ENCODE measurements at places on chromosomes 5 and 9.

DNA sequence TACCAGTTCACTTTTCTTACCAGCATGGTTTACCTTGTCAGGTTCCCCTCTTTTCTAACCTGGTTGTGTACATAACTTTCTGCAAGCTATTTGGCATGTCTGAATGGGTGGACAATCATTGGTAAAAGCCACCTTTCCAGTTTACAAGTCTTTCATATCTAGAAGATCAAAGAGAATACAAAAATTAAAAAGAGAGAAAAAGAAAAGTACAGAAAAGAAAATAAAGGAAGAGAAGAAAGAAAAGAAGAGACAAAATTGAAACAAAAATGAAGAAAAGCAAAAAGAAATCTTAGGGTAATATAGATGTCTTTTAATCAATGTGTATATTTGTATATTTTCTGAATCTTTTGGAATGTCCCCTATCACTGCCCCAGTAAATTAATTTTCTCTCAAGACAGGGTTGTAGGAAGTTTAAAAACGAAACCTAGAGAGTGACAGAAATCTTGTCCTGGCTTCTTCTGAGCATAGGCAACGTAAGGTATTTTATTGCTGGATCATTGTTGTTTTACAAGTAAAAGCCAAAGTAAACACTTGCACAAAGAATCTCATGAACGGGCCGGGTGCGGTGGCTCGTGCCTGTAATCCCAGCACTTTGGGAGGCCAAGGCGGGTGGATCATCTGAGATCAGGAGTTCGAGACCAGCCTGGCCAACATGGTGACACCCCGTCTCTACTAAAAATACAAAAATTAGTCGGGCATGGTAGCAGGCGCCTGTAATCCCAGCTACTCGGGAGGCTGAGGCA lies 98.7 kb upstream of the IFNE start:
- DNase-seq = no peak

- peak; percentile 23 for DNase-seq
Observed at GRCh38 chr5:137737349-137738131, 1.7 kb upstream of the KLHL3 start.

DNA sequence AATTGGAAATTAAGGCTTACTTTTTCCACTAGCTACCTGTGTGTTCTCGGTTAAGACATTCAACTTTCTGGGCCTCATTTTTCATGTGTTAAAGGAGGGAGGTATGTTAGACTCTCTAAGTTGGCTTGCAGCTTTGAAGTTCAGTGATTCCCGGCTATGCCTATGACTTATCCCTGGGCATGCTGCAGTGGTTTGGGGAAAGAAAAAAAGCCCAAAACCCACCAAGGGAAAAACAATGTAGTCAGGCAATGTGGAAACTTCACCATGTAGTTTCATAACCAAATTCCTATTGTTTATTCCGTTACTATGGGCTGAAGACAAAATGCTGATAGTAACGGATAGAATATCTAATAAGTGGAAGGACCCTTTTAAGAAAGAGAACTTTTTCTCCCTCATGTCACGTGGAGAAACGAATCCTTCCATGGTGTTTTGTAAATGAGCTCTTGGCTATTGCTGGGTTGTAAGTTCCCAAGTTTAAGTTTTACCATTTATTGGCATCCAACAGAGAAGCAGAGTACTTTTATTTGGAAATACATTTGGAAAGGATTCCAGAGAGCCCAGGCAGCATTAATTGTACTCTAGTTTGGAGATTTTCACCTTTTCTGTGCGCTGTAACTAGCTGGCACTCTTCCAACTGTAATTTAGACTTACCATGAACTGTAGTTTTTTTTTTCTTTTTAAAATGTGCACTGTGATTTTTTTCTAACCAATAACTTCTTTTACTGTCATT lies 84.9 kb upstream of the MPDZ start:
- DNase-seq = no peak

DNA sequence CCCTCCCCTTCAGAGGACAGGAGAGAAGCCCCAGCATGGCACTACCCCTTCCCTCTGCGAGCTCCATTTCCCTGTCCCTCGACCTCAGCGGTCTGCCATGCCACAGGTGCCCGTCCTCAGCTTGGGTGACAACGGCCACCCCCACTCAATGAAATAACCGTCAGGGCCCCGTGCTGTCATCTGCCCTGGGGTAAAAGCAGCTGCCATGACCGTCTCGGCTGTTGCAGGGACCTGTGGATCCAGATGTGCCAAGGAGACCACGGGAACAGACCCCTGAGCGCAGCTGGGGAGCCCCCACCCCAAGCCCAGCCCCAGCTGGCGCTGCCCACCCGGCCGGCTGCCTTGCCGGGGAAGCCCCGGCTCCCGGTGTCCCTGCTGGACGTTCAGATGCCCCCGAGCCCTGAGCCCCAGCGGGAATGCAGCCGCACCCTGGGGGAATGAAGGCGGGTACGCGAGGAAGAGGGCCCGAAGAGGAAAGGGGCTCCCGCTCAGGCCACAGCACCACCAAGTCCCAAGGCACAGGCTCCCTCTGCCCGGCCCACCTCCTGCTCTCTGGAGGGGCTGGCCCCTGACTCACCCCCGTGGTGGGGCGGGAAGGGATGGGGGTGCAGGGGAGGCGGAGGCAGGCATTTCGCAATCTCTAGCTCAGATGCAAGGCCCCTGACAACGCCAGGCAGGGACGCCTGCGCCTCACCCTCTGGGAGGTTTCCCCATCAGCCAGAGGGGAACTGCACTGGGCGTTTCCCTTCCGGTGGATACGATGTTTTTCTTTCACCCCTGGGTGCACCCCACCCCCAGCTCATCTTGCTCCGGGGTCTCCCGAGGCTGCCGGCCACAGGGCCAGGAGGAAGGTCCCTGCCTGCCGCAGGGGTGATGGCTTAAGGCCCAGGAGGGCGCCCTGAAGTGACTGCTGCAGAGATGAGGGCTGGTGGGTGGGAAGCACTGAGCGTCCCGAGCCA lies 49.2 kb downstream of the NACC2 start:
- peak; percentile 69 for DNase-seq

DNA sequence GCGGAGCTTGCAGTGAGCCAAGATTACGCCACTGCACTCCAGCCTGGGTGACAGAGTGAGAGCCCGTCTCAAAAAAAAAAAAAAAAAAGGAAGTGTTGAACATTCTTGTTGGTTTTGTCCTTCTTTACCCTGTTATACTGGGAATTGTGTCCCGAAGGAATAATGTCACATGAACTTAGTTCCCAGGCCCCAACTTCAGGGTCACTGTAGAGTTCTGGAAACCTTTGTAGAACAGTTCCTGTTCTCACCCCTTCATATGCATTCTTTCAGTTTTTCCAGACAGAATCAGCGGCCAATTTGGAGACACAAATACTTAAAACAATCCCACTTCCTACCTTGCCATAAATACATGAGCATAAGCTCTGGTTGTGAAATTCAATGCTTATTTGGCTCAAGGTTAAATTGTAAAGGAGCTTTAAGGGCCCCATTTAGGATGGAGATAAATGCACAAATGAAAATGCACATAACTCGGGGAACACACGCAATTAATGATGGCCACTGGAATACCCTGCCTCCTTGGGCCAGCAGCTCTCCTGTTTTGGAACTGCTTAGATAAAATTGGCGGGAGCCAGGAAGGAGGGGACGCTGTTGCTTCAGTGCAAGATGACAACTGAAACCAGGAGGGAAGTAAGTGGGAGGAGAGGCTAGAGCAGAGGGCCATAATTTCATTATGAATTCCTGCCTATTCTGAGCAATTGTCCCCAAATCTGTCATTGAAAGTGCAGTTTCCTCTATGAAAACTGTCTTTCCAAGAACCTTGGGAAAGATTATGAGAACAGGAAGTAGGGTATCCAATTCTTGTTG lies 153.7 kb downstream of the FGF1 start:
- no peak for DNase-seq

DNA sequence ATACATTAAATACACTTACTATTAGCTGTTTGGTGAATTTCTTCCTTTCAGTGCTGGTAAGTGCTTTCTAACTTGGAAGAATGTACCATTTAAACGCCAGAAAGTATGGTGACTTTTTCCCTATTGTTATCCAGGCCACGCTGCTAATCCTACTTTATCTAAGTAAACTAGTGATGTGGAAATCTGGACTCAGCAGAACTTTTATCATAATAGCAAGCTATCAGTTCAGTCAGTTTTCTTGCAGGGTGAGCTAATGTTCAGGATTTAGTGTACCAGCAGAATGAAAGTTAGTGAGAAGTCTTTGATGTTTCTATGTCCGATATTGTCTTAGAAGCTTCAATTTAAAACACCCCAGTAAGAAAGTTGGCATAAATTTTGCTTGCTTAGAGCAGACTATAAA lies 72.2 kb downstream of the HSD17B4 start:
- DNase-seq = peak; percentile 90

GRCh38 chr5:137496919-137497318 lies 2.2 kb downstream of the SPOCK1 start:
- peak; percentile 53 for DNase-seq

DNA sequence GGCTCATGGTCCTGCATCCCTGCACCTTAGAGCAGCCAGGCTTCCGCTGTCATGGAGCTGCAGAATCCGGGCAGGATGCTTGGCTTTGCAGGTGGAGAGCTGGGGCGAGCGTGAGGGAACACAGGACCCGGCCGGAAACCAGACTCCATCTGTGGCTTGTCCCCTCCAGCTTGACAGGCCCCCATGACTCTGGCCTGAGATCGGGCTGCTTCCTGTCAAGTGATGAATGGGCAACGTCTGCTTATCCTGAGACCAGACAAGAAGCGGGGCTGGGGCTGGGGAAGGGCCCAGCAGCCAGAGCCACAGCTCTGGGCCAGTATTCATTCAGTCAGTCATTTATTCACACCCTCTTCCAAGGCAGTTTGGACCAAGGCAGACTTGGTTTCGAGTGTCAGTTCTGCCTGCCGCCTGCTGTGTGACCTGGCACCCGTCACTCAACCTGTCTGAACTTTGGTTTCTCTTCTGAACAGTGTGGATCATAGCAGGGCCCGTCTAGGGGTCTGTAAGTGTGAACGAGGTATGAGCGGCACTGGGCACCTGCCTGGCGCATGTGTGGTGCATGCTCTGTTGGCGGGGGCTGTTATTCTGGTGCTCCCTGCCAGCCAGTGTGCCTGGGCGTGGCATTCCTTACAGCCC lies 37.5 kb downstream of the NEK6 start:
- DNase-seq = no peak

DNA sequence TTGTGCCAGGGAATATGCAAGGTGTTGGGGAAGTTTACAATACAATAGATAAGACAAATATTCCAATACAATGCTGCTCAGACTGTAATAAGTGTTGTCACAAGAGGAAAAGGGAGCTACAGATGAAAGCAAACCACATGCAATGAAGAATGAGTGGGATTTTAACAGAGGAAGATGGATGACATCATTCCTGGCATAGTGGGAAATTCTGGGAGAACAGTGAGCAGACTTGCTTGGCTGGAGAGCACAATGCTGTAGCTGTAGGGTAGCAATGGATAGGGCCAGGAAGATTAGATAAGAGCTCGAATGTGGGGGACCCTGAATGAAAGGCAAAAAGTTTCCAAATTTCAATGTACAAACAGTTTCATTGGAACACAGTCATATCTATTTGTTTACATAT lies 9.5 kb upstream of the DPYSL3 start:
- DNase-seq = no peak

DNA sequence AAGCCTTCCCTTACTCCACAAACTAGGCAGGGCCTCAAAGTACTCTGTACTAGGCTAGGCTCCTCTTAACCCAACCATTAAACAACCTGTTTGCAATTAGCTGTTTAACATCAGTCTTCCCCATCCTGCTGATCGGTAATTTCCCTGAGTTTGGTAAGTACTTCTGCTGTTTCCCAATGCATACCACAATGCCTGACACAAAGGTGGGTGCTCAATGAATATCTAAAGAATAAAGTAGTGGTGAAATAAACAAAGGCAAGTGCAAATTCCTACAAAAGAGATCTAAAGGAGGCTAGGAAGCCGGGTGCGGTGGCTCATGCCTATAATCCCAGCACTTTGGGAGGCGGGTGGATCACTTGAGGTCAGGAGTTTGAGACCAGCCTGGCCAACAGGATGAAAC lies 25.0 kb downstream of the FBXW2 start:
- no peak for DNase-seq

DNA sequence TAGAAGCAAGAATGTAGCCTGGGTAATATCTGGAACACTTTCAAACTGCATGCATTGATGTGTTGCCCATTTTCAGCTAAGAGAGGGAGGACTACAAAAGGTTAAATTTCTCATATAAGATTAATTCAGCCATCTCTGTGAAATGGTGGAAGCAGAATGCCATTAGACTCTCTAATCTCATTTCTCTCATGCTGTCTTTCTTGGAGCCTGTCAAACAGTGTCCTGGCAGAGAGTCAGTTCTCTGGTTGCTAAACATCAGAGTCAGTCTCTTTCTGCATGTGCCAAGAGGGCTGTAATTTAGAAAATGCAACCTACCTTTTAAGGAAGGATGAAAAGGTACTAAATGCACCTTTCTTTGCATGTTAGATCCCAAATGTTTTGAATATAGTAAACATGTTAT lies 910 bp upstream of the GARNL3 start:
- DNase-seq = peak; percentile 78

GRCh38 chr5:157485340-157485739 lies 25.3 kb downstream of the NIPAL4 start:
- no peak for DNase-seq

DNA sequence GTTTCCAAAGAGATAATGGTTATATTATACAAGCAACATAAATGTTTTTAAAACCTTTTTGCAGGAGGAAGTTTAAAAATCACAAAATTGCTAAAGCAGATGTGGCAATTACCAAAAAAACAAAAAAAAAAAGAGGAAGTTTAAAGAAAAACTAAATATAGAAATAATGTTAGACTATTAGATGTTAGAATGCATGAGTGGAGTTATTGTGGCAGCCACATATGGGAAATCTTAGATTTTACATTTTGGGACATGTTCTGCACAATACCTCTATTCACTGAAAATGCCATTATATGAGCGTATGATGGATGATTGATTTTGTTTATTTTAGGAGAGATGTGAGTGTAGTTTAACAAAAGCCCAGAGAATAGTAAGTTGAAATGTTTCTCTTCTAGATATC lies 31.2 kb upstream of the DTWD2 start:
- DNase-seq = no peak

- DNase-seq = peak; percentile 56
Observed at GRCh38 chr9:121744002-121744686, 92.7 kb downstream of the DAB2IP start.

DNA sequence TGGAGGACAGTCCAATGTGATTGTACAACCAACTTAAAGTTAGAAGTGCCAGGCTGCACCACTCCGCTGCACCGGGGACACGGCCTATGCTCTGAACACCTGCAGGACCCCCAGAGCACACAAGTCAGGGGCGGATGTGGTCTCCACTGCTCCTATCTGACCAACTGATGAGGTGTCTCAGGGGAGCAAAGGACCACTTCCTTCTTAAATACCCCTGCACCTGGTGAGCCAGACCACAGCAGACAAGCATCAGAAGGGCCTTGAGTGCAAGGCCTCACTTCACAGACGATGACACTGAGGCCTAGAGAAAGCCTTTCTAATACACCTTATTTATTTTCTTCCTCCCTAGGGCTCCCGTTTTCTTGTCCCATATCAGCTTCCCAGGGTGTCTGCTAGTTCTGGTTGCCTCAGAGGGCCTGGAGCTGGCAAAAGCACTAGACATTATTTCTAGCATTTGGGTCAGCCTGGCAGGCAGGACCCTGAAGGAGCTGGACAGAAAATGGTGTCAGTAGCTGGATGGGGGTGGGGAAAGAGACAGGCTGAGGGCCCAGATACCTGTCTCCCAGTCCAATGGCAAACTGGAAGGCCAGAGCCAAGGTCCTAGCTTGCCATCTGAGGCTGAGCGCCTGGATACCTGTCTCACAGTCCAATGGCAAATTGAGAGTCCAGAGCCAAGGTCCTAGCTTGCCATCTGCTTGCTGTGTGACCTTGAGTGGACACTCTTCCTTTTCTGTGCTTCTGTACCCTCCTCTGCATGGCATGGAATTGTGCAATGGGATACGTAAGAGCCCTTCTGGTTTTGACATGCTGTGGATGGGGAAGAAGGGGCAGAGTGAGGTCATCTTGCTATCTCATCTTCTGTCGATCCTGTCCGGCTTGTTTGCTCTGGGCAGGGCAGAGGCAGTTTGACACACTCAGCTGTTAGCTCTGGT lies 9.0 kb downstream of the CCDC69 start:
- DNase-seq = peak; percentile 42
